ENCODE measurements at places on chromosomes 12 and 14.

DNA sequence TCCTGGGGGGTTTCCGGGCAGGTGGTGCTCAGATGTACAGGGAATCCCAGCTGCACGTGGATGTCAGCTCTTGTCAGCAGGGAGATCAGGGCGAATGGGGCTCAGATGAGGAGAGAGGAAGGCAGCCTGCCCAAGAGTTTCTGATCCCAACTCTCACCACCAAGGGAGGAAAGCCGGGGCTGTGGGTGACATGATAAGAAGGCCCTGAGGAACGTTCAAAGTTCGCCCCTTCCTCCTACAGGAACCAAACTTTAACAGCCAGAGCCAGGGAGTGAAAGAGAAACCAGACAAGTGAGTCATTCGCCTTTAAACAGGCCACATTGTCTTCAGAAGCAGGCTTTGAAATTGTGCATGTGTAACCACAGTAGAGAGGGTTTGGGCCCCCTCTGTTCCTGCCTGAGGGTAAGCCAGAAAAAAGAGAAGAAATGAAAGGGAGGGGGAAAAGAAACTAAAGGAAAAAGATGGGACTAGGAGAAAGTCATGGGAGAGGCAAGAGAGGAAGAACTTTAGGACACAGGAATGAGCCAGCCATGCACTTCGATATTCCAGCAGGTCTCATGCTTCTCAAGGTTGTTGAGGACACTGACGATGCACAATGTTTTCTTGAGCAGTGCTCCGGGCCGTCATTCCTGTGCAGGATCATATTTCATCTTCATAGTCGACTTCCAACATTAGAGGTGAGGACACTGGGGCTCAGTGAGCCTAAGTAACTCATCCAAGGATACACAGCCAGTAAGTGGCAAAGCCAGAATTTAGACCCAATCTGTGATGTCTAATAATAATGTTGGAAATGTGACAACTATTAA is 691.4 kb upstream of the TBX3 start:
- DNase-seq: peak; percentile 35

GRCh38 chr14:101184104-101184455 is 280.6 kb upstream of the RTL1 start:
- no peak for DNase-seq

GRCh38 chr12:56776654-56777053 is 13.5 kb downstream of the HSD17B6 start:
- DNase-seq: no peak

DNA sequence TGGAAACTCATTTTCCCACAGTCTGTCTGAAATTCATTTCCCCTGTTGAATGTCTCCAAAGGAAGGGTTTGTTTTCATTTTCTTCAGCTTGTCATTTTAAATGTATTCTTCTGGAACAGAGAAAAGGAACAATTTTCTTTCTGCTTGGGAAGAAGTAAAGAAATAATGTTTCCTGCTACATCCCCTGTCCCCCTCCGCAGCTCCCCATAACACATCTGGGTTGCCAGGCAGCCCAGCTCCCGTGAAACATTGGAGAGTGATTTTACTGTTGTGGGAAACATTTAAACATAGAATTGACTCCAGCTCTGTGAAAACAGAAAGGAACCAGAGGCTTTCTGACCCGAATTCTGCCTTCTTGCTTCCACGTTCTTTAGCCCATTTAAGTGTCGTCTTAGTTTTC is 159.5 kb downstream of the TMEM132C start:
- DNase-seq: no peak

DNA sequence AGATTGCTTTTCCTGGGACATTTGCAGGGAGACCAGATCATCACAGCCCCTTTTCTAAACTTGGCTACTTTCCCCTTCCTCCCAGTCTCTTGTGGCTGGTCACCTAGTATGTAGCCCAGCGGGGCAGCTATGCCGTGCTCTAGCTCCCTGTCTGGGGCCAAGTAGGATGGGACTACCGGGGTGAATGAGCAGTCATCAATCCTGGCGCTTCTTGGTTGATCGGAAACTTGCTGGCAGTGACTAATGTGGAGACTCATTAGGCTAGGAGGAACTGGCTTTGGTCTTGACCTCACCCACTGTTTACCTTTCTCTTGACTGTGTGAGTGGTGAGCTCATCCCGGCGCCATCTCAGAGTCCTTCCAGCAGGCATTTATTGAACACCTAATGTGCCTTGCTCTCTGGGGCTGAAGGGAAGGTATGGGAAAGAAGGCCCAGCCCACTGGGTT is 15.9 kb downstream of the PLEKHG3 start:
- DNase-seq: peak; percentile 84

DNA sequence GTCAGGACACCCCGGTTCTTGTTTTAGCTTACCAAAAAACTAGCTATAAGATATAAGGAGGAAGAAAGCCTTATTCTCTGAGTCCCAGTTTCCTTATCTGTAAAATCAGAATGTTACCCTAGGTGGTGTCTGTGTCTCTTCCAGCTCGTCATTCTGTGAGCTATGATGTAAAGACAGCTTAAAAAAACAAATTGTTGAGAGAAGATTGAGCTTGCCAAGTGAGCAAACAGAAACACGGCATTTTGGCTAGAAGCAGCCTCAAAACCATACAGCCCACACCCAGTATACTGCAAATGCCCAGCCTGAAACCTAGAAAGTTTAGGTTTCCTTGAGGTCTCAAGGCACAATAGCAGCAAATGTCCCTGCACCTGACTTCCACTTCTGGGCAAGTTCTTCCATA is 151.4 kb downstream of the SSPN start:
- DNase-seq: no peak

DNA sequence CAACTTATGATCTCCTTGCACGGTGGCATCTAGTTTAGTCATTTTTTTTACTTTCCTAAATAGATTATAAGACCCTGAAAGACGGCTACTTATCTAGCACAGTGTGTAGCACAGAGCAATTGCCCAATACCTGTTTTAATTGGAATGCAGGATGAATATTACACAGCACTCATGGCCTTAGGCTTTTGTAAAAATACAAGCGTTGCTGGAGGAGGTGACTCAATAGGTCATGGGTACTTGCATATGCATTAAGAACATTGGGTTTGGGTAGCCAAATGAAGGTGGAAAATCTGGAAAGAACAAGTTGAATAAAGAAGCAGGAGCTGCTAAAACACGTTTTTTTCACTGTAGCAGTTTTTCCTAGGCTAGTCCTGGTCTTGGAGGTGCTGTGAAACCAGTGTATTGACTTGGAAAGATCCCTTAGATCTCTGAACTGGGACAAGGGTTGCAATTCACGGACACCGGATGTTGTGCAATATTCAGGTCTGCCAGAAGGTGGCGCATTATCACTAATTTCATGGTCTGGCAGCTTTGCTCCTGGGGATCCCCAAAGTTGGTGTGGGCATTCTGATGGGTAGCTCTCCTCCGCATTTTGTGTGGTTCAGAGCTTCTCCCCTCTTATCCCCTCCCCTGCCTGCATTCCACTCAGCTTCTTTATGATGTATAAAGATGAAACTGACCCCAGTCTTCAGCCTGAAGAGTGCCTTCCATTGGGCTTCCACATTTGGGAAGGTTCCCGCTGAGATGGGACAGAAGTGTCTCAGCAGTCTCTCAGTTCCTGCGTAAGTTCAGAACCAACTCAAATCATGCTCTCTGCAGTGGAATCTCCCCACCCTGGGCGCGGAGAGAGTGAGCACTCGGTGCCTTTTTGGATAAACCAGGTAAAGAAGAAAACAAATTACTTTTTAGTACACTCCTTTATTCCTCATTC is 278.3 kb downstream of the NRXN3 start:
- DNase-seq: peak; percentile 19

DNA sequence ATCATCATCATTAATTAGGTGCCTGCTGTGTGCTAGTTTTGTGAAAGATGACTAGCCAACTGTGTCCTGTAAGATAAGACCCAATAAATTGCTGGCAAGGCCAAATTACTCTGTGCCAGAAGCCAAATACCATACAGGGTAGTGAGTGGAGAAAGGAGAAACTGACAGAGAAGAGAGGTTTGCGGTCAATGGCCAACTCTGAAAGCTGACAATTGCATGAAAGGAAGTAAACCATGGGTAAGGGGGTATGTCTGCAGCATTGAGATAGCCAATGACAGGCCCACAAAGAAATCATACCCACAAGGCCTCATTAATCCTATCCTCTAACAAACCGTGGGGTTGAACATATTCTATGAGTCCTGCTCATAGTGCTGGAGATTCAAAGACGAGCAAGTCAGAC is 236.6 kb upstream of the CCDC196 start:
- DNase-seq: no peak

GRCh38 chr12:96606644-96607043 is 117.3 kb downstream of the CFAP54 start:
- no peak for DNase-seq

GRCh38 chr14:26856876-26857518 is 259.2 kb upstream of the NOVA1 start:
- no peak for DNase-seq

- no peak for DNase-seq
These were observed 377.4 kb downstream of the GRIN2B start for GRCh38 chr12:13603953-13604352.

DNA sequence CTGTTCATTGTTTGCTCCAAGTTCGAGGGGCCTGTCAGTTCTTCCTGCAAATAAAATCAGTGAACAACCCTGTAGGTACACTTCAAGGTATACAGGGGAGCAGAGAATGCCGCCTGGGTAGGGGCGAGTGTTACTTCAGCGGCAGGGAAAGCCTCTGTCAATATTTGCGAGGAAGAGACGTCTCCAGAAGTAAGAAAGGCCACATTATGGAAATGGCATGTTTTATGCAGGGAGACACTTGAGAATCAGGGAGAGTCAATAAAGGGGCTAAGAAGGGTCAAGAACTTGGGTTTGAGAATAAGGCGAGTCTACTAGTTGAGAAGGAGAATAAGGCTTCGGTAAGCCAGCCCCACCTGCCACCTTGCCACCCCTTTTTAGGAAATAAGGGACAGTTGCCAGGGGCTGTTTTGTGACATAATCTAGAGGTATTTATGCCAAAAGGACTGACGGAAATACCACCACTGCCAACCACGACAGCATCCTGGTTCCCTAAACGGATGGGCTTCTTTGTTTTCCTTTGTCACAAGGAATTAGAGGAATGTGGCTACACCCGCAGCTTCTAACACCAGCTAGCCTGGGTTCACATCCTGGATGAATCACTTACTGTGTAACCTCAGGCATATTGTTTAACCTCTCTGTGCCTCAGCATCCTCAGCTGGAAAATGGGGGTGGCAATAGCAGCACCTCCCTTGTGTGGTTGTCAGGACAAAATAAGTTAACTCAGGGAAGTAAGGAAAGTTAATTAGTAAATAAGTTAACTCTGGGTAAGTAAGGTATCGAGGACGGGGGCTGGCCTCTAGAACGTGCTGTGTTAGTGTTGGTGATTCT is 67.7 kb downstream of the EID3 start:
- peak; percentile 65 for DNase-seq

DNA sequence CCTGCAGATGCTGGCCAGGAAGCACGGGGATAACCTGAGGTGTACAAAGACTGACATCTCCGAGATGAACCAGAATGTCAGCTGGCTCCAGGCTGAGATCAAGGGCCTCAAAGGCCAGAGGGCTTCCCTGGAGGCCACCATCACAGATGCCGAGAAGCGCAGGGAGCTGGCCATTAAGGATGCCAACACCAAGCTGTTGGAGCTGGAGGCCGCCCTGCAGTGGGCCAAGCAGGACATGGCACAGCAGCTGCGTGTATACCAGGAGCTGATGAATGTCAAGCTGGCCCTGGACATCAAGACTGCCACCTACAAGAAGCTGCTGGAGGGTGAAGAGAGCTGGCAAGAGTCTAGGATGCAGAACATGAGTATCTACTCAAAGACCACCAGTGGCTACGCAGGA is 380.0 kb upstream of the USP15 start:
- DNase-seq: no peak

GRCh38 chr12:125015680-125016310 is 22.4 kb downstream of the BRI3BP start:
- DNase-seq: no peak

DNA sequence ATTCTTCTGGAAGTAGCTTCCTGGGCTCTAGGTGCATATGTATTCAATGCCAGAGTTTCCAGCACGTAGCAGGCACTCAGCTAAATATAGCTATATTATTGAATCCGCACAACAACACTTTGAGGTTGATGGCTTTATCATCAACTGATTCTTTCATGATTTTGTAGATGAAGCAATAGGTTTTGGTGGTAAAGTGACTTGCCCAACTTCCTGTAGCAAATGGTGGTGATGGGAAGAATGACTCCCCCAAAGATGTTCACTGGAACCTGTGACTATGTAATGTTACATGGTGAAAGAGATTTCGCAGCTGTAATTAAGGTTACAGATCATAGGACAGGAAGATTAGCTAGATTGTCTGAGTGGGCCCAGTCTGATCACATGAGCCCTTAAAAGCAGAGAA is 3.2 kb downstream of the TDRD9 start:
- DNase-seq: no peak

GRCh38 chr12:15209782-15210181 is 11.4 kb downstream of the RERG start:
- DNase-seq: no peak

DNA sequence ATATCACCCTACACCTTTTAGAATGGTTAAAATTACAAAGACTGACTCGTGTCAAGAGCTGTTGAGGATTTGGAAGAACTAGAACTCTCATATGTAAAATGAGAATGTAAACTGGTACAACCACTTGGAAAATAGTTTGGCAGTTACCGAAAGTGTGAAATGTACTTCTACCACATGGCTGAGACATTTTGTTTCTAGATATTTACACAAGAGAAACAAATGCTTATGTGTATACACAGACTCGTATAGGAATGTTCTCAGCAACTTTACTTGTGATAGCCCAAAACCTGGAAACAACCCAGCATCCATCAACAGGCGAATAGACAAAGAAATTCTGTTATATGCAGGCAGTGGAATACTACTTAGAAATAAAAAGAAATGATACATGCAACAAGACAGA is 103.0 kb downstream of the BRMS1L start:
- DNase-seq: no peak

DNA sequence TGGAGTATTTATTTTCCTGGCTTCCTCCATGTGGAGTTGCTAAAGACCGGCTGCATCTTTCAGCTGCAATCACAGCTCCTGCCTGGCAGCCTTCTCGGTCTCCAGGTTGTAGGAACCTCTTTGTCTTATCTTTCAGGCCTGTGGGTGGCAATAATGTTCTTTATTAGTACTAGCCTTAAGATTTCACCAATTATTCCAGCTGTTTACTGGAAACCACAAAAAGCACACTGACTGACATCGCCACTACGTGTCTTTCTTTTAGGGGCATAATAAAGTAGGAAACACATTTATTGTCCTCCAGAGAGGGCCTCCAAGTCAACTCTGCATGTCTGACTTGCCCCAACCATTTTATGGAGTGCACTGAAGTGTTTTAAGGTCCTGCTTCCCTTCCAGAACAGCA is 1116.5 kb upstream of the TMEM132C start:
- DNase-seq: no peak

Measured in H54 (cell line).